ENCODE measurements at places on chromosomes 3 and 15.
A peak's percentile ranks its signal among the peaks of the same experiment; 100 is the strongest.

DNA sequence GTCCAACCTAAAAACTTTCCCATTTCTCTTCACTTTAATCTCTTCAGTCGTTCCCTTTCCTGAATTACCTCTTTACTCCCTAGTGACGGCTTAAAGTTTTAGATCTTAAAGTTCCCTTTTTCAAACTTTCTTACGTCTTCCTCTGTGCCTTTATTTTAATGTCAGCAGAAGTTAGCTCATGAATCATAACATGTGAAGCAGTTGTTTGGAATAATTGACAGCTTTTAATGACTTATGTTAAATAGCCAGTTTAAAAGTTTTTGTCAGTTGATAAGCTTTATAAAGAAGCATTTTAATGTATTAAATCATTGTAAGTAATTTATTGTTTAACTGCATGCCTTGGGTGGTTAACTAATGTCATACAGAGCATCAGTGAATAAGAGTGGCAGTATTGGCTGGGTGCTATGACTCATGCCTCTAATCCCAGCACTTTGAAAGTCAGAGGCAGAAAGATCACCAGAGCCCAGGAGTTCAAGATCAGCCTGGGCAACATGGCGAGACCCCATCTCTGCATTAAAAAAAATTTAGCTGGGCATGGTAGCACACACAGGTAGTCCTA, 33.9 kb downstream of the PIK3CA start:
- peak; percentile 34 for DNase-seq

DNA sequence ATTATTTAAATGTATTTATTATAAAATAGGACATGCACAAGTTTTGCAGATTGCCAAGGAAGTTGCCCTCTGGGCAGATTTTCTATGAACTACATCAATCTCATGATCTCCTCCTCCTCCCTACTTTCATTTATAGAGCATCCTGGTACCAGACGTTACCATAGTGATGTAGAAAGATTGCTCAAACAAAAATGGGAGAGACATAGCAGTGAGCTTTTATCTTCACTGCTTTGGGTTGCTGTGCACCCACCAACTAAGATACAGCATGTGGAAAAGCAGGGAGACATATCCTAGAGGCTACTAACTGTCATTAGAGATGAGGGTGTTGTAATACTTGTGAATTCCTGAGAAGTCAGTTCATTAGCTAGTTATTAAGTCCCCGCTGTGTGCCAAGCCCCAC, 137.5 kb upstream of the BFSP2 start:
- no peak for DNase-seq

GRCh38 chr3:100796556-100796955, 87.3 kb downstream of the TFG start:
- peak; percentile 26 for DNase-seq

DNA sequence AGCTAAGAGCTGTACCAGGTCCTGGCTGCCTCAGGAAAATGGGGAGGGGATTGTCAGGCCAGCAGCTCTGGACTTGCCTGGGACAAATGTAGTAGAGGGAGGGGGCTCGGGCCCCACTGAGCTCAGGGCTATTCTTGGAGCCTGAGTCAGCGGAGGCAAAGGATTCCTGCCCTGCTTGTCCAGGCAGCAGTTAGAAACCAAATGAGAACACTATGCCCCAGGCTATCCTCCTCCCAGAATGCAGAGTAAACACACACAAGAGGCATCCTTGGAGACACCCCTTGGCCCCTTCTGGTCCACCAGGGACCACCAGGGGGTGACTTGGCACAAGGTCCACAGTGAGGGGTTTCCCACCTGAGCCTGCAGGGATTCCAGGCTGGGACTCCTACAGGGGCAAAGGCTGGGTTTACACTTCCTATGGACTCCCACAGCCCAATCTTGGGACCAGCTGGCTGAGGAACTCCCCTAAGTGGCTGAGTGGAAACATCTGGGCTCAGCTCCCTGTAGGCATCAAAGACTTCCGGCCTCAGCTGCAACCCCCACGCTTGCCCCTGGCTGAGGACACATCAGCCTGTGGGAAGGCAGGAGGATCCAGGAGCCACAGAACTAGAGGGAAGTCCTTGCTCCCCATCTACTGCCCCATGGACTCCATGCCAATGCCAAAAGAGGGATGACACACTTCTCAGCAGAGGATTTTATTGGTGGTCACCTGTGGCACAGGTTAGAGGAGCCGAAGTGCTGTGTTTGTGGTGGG, 3.4 kb upstream of the COL7A1 start:
- DNase-seq = peak; percentile 74

- no peak for DNase-seq
Observed at GRCh38 chr15:83379579-83379959, 67.6 kb upstream of the SH3GL3 start.

GRCh38 chr3:108462899-108463298, 47.5 kb downstream of the MYH15 start:
- DNase-seq = peak; percentile 31

DNA sequence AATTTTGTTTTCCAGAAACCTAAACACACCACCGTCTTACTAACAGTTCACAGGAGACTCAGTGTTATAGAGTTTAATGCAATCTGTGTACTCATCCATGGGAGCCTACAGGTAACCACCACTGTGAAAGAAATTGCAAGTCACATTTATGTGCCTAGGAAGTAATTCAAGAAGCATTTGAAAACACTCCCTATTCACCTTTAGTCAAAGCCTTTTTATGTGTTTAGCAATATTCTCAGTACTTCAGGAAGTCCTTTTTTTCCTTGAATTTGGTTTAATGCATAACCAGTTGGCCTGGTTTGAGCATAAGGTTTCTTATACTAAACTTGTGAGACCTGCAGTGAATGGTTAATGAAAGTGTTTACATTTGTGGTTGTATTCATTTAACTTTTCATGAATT, 346.1 kb downstream of the CHST2 start:
- no peak for DNase-seq

DNA sequence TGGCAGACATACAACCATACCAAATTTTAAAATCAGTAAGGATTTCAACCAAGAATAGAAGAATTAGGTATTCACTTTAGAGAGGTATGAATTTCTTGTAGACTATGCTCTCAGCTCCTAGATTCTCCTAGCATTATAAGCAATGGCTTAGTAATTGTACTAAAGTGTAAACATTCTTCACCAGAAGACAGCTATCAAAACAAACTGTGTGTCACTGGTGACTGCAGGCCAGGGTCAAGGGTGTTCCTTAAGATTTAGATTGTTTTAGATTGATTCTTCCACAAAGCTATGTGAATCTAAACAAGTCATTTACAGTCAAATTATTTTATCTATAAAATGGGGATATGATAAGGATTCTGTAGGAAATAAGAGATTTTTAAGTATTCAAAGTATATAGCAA, 23.1 kb upstream of the GP5 start:
- DNase-seq = peak; percentile 27

- peak; percentile 75 for DNase-seq
Observed at GRCh38 chr3:111676211-111677006, 81.3 kb upstream of the ZBED2 start.

- DNase-seq = no peak
Observed at GRCh38 chr15:61831505-61831921, 228.7 kb downstream of the VPS13C start.

- no peak for DNase-seq
Observed at GRCh38 chr15:60963557-60963956, 265.5 kb downstream of the RORA start.

Measured in astrocyte (in vitro differentiated cells and primary cell).